ENCODE measurements at places on chromosomes 1 and 21.

DNA sequence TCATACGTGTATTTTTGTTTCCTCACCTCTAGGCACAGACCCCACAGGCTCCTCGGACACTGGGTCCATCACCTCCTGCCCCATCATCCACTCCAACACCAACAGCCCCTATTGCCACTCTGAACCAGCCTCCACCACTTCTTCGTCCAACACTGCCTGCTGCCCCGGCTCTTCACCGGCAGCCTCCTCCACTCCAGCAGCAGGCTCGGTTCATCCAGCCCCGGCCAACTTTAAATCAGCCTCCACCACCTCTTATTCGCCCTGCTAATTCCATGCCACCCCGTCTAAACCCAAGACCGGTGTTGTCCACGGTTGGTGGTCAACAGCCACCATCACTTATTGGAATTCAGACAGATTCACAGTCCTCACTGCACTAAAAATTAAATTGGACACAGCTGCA, 13.2 kb upstream of the TRAF5 start:
- DNase-seq = no peak

GRCh38 chr1:245404527-245404926, 249.7 kb downstream of the KIF26B start:
- DNase-seq = no peak

DNA sequence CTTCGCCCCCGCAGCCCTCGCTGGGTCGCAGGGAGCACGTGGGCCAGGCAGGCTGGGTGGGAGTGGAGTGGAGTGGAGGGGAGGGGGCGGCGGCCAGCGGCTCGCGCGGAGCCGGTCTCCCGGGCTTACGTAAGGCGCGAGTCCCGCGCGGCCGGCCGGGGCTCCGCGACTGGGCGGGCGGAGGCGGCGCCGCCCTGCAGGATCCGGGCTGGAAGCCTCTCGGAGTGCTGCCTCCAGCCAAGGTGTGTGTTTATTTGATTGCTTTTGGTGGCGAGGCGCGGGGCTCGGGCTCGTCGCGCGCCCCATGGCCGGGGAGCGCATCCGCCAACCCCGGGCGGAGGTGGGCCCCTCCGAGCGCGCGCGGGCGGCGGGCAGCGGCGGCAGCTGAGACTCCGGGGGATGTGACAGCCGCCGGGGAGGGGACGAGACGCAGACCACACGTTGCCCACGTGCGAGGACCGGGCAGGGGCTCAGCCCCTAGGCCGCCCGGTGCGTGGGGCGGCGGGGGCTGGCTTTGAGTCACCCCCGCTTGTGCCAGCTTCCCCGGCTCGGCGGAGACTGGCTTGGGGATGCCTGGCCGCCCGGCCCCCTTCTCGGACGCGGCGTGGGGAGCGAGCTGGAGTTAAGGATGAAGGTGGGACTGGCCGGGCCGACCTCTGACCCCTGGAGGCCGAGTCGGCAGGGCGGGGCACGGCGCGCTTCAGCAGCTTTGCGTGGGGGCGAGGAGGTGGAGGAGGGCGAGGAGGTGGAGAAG, 402 bp upstream of the AK4 start:
- DNase-seq = peak; percentile 32

DNA sequence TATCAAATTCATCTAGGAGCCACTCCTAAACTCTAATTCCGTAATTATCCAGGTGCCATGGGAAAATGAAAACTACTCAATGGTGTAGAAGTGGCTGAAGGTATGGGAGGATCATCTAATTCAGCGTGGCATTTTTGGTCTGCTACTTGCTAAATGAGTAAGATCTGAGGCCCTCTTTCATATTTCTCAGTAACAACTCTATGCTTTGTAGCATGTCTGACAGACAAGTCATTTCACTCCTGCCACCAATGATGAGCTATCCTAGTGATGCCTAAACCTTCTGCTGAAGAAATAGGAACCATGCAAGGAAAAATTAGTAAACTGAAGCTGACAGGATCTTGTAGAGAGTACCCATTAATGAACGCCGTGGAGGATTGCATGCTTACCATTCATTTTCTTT, 145.3 kb downstream of the NTNG1 start:
- no peak for DNase-seq

DNA sequence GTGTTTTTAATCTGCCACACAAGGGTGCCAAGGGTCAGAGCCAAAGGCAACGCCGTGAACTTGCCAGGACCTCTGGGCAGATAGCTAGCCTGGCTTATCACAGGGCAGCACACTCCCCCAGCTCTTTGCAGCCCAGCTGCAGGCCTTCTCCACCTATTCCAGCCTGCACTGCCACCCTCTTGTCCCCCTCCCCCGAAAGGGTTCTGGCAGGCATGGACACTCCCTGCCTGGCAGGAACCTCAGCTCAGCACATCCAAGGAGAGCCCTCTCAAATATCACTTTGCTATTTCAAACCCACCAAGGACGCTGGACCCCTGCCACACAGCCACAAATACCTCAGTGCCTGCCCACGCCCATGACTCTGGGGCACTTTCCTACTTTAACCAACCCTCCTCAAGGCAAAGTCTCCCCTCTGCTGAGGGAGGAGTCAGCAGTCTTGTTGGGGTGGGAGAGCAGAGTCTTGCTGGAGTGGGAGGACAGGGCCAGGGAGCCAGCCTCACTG, 9.1 kb downstream of the SSBP3 start:
- DNase-seq = no peak

DNA sequence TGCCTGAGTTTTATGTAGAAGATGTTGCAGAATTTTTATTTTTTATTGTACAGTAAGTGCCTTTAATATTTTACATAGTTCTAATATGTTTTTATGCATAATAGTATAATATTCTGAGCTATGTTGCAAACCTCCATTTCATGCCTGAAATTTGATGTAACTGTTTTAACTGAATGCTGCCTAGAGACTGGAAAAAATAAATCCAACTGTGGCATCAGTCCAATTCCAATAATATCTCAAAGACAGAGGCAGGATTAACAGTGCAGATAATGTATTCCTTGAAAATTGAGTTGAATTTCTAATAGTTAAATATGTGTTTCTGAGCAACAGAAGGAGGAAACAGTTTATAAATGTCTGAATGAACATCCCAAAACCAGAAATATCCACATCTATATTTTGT, 61.1 kb upstream of the KIF1B start:
- no peak for DNase-seq

DNA sequence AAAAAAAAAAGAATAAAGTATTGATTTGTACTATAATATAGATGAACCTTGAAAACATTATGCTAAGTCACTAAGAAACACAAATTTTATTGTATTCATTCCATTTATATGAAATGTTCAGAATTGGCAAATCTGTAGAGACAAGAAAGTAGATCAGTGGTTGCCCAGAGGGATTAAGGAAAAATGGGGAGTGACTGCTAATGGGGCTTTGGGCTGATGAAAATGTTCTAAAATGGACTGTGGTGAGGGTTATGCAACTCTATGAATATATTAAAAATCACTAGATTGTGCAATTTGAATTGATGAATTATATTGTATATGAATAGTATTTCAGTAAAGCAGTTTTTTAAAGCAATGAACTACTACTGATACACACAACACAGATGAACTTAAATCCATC, 10.0 kb downstream of the GDAP2 start:
- DNase-seq = no peak

DNA sequence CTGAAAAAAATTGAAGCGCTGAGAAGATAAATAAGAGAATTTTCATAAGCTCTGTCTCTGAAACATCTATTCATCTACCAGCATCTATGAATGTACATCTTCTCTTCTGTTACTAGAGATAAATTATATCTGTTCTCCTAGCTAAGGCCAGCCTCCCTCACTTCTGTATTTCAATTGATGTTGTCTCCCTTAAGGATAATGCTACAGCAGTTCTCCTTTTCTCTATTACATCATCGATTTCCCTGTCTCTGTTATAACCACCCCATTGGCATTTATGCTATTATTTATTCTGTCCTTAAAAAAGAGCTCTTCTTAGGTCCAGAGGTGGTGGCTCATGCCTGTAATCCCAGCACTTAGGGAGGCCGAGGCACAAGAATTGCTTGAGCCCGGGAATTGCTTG, 42.9 kb upstream of the TMCO2 start:
- no peak for DNase-seq

All from HT1080 (cell line).